ENCODE measurements at places on chromosomes 2 and 18.
A peak's percentile ranks its signal among the peaks of the same experiment; 100 is the strongest.

GRCh38 chr18:12458771-12459170, 51.0 kb downstream of the PRELID3A start:
- DNase-seq, result no peak

GRCh38 chr18:58993260-58993659, 128.6 kb downstream of the ZNF532 start:
- DNase-seq, result no peak

DNA sequence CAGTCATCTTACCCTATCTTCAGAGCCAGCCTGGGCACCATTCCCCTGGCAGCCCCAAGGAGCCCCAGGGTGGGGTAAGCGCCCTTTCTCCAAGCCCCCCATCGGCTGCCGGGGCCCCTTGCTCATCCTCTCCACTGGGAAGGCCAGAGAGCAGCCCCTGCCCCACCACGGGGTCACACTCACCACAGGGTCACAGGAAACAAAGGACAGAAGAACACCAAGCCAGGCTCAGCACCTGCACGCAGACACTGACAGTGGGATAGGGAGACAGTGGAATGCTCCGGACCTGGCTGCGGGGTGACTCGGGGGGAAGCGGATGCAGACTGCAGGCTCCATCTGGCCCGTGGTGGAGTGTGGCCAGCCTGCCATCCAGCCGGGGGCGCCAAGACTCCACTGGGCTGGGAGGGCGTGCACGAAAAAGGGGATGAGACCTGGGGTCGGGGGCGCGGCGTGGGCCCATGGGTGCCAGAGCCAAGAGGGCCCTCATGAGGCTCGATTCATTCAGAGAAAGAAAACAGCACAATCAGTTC, 21.1 kb downstream of the HDAC4 start:
- DNase-seq, result no peak

DNA sequence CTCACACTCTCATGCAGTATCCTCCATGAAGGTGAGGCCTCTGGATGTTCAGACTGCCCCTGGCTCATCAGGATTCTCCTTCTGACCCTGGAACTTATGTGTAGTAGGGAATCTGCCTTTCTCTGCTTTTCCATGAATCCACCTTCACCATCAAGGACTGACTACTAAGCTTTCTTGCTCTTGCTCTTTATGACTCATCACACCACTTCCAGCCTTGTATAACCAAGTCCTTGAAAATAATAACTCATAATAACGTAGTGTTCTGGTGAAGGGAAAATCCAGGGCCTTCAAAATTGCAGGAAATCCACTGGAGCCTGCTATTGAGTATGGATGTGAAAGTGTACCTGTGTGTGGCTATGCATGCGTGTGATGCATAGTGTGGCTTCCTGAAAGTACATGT, 11.3 kb upstream of the KCNS3 start:
- DNase-seq, result no peak

DNA sequence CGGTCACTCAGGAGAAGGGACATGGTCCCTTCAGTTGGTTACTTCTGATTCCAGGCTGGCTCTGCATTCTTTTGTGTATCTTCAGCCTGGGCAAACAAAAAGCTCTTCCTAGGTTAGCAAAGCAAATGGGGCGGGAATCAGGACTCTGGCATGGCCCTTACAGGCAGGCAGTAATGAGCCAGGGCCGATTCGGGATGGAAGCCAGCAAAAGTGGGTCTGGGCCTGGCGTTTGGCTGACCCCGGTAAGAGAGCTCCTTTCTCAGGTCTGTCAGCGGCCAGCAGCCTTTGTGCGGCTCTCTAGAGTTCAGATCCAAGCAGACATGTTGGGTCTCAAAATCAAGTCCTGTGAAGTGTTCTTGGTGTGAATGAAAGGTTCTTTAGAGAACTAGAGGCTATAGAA, 81.5 kb upstream of the EML6 start:
- DNase-seq, result no peak

GRCh38 chr2:124339709-124340108, 314.6 kb downstream of the CNTNAP5 start:
- no peak for DNase-seq

GRCh38 chr2:144996225-144996795, 476.4 kb upstream of the ZEB2 start:
- DNase-seq, result no peak

DNA sequence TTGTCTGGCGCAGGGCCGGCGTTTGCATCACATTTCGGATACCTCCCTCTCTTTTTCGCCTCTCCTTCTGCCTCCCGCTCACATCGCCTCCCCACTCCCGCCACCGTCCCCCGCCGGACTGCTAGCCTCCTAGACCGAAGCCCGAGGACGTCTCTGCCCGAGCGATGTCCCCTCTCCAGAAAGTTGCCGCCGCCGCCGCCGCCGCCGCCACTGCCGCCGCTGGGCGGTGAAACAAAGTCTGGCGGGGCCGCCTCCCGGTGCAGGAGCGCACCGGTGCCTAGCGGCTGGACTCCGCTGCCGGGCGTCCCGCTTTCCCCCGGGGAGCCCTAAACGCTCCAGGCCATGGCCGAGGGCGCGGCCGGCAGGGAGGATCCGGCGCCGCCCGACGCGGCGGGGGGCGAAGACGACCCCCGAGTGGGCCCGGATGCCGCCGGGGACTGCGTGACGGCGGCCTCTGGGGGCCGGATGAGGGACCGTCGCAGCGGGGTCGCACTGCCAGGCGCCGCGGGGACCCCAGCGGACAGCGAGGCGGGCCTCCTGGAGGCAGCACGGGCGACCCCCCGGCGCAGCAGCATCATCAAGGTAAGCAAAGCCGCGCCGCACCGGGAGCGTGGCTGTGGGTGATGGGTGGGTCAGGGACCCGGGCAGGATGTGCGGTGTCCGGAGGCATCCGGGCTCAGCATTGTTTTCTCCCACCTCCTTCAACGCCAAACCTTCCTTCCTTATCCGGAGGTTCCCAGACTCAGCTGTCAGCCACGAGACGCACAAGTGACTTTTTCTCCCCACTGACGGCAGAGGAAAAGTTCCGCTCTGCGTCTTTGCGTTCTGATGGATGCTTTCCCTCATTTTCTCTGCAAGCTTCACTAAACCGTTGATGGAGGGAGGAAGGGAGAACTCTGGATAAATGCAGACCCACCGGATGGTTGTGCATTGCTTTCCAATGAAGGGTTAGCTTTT, 643 bp downstream of the PLCL1 start:
- DNase-seq, result peak; percentile 24

GRCh38 chr18:32139835-32140283, 48.2 kb downstream of the RNF138 start:
- DNase-seq, result no peak

- DNase-seq, result no peak
These were observed 97.1 kb downstream of the AQP4 start for GRCh38 chr18:26768385-26768784.

DNA sequence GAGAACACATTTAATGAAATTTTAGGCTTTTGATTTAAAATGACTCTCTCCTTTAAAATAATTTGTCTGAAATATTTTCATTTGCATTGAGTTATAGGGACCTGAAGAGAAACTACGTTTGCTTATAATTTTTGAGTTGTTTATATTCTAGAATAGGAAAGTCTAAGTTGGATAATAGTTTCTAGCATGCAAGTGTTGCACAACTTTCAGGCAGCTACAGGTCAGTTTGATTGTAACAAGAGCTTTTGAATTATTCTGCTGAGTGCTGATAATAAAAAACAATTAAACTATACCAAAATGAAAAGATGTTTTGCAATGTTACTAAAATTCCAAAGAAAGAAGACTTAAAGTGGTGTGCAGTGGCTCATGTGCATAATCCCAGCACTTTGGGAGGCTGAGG, 71.0 kb downstream of the PDE1A start:
- DNase-seq, result no peak

DNA sequence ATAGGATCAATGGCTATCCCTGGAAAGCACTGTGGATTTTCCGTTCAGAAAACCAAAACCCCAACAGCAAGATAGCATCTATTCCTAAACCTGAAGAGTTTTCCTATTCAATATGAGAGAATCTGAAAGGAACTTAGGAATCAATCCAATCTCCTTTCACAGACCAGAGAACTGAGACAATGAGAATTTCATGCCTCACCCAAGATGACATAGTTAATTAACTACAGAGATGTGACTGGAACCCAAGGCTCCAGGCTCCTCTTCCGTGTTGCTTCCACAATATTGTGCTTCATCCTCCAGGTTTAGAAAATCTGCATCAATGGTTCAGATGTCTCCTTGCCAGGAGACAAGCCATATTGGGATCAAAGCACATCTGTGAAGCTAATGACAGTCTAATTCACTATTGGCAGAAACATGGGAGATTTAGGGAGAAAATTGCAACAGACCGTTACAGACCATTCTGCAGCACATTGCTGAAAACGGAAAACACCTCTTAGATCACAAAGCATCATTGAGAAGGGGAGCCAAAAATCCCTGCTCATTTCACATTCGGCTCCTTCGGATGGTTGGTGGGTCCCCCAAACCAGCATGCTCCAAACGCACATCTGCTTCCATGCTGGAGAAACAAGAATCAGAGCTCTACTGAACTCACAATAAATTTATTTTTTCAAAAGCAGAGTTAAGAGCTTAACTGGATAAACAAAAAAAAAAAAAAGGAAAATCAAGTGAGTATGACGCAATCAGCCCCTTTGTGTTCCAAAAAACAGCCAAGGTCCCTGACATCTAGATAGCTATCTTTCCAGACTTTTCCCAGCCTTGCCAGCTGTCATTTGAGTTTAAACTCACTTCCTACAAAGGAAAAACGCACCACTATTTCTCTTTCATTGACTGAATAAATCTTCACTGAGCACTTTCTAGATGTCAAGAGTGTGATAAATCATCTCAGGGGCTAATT, 290.3 kb downstream of the C1D start:
- DNase-seq, result no peak

- DNase-seq, result no peak
These were observed 140.4 kb downstream of the MTX2 start for GRCh38 chr2:176409671-176410070.

DNA sequence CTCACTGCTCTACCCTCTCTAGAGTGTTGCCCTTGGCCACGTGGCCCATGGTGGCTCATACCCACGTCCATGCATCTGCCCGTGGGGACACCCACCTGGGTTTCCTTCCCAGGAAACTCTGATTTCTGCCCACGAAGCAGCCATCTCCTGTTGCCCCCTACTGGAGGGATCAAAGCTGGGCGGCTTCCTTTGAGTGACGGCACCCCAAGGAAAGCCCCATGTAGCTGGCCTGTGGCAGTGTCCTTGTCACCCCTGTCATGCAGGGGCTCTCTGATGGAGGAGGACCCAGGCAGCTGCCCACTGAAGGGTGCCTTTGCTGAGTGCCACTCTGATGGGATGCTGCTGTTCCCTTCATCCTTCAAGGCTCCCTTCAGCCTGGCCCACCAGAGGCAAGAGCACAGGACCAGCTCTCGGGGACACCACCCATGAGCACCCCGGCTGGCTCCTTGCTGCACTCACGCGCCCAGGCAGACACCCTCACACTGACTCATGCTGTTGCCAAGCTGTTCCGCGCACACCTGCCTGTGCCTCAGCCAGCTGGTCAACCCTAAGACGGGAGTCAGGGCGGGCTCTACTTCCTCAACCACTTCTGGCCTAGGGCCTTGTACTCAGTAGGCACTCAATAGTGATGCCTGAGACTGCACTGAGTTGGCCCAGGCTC, 101.1 kb downstream of the CTIF start:
- no peak for DNase-seq

GRCh38 chr2:180494286-180494685, 486.1 kb upstream of the UBE2E3 start:
- no peak for DNase-seq

DNA sequence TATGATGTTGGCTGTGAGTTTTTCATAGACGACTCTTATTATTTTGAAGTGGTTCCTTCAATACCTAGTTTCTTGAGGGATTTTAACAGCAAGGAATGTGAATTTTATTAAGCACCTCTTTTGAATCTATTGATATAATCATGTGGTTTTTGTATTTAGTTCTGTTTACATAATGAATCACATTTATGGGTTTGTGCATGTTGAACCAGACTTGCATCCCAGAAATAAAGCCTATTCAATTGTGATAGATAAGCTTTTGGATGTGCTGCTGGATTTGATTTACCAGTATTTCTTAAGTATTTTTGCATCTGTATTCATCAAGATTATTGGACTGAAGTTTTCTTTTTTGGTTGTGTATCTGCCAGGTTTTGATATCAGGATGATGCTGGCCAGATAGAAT, 131.6 kb upstream of the SCN7A start:
- DNase-seq, result no peak

DNA sequence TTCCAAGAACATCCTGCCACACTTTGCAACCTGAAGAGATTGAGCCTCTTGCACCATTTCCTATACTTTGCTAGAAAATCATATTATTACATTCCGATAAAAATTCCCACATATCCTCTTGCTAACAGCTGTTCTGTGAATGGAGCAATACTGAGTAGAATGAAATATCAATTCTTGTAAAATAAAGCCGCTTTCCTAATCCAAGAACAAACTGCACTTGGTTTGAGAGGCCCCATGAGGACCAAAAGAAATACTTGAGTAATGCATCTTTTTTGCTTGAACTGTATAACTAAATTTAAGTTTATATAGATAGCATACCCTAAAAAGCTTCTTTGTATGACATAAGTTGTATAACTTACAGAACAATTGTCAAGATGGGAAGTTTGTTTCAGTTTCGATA, 632.4 kb upstream of the SLC8A1 start:
- DNase-seq, result no peak

DNA sequence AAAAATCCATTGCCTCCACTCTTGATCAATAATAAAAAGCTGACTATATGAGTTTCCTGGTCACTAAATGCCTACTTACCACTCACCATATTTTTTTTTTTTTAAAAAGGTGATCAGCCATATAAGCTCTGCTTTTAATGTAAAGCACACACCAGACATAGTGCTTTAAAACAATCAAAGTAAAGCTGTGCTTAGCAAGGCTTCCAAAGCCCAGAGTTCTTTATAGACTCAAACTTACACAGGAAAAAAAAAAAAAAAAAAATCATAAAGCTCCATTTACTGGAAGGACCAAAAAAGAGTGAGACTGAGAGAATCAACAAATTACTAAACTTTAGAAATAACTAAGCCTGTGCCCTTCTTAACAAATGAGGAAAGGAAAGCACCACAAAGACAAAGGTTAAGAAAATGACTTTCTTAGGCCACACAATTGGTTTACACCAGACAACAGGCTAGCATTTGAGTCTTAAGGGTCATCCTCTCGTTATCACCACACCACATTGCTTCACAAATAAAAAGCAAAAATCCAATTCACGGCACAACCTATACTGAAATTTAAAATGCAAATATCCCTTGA, 11.2 kb downstream of the ACVR1 start:
- DNase-seq, result no peak

All from effector CD4-positive, alpha-beta T cell (primary cell).